ENCODE measurements at places on chromosomes 4 and X.
A peak's percentile ranks its signal among the peaks of the same experiment; 100 is the strongest.

GRCh38 chr4:163736876-163737275 is 242.4 kb downstream of the TMA16 start:
- DNase-seq: no peak

DNA sequence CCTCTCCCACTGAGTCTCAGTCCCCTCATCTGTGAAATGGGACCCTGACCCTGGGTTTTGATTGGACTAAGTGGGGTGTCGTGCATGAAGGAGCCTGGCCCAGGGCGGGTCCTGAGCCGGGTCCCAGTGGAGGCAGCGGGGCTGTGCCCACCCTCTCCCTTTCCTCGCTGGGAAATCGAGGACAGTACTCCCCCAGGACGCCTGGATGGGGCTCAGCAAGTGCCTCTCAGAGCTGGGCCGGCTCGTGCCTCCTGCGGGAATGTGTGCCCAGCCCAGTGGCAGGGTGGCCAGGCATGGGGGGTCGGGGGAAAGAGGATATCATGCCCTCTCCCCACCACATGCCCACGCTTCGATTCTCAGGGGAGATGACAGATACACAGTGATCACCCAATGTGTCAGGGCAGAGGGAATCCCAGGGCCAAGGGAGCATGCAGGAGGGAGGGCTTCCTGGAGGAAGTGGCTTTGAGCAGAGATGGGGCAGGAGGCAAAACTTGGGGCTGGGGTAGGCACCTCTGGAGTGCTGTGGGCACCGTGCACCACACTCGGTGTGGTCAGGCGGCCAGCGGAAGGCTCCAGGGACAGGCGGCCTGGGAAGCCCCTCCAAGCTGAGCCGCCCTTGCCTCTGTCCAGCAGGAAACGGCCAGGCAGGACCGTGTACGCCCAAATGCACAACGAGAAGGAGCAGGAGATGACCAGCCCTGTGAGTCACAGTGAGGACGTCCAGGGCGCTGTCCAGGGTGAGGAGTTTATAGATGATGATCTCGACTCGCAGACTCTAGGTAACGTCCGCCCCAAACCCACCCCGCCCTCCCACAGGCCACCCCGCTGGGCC is 203.0 kb downstream of the AFAP1 start:
- DNase-seq: no peak

DNA sequence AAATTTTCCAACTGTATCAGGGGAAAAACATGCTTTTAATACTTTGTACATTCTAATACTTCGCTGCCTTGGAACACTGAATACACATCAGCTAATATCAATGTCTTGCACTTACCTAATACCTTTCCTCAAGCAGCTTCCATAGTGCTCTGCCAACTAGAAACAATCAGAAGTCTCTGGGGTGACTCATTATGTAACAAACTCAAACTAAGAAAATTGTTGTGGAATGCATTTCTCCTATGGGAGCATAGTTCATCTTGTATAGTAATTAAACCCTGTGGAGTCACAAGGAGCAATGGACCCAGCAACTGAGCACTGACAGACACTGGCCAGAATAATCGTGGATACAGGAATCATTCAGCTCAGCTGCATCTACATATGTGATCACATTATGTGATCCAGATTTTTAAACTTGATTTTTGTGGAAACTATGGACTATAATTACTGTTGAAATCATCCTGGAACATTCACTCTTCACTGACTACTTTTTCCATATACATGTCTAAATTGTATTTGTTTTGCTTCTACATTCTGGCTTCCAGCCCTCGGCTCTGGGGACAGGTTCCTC is 496.9 kb downstream of the TMA16 start:
- DNase-seq: no peak

DNA sequence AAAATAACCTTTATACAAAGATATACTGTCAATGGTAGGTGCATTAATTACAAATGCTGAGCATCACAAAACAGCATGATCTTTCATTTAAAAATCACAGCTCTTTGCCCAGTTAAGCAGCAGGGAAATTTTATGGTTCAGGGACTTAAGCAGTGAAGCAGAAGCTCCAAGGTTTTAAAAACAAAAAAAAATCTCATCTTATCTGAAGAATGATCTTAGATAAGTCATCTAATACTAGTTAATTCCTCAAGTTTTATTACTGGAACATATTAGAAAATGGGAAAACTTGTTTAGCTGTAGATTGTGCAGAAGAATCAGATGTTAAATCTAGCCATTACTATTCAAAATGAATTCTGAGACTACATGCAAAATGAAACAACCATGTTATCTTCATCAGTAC is 289.9 kb downstream of the GASK1B start:
- DNase-seq: no peak

GRCh38 chr4:47839259-47839658 is 1.4 kb upstream of the CORIN start:
- DNase-seq: no peak

GRCh38 chrX:153971450-153972367 is at the start of gene HCFC1:
HCFC1 (minus strand) TSS chrX:153971818; CDS start chrX:153970840, 978 bp downstream.
- DNase-seq: peak; percentile 95

DNA sequence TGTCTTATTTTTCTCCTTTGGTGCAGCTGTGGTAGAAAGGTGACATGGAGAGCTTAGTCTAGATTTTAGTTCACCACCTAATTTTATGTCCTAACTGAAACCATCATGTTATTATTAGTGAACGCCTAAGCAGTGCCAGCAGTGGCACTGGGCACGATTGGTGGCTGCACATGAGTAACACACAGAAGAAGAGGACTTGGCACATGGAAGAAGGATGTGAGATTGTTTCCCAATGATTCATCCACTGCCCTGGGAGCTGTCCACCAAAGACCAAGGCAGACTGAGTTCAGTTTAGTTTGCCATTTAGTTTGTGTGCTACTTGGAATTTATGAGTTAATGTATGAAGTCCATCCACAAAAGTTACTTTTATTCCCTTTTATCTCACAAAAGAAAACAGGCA is 68.1 kb upstream of the NAP1L5 start:
- no peak for DNase-seq

GRCh38 chr4:53645108-53645507 is 53.8 kb upstream of the LNX1 start:
- DNase-seq: no peak

GRCh38 chr4:138178566-138178965 is 63.6 kb downstream of the SLC7A11 start:
- no peak for DNase-seq

DNA sequence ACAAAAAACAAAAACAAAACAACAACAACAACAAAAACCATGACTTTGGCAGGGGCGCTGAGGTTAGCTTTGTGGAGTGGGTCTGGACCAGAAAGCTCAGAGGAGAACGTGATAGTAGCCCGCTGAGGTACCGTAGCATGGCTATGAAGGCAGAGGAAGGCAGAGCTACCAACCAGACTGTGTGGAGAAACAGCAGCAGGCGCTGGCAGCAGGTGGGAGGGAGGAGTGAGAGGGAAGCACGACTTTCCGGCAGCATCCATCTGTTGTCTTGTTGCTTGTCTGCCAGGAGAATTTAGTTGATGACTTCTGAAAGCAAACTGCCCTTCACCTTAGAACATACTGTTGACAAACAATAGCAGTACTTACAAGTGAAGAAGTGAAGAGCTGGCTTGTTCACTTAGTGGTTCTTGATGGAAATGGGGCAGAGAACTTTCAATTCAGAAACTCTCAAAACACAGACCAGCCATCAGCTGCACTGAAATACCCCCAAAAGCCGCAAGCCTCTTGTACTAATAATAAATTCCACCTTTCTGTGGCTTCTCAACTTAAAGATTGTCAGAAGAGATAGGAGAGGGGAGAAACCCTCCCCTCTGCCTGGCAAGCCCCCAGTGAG is 447.2 kb downstream of the SLITRK2 start:
- no peak for DNase-seq

DNA sequence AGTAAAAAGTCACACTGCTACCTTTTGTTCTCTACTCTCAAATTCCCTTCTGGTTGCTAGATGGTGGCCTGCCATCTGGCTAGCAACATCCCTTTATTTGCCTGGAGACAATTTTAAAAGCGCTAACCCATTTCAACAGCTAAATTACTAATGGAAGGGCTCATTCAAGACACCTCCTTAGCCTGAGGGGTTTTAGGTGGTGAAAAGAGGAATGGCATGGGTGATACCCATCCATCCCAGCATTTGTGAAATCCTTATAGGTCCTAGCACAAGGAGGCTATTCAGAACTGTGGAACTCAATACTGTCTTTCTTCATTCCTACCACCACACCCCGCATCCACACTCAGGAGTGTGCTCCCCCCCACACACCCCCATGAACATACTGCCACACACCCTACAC is 33.5 kb downstream of the ARHGEF9 start:
- no peak for DNase-seq

DNA sequence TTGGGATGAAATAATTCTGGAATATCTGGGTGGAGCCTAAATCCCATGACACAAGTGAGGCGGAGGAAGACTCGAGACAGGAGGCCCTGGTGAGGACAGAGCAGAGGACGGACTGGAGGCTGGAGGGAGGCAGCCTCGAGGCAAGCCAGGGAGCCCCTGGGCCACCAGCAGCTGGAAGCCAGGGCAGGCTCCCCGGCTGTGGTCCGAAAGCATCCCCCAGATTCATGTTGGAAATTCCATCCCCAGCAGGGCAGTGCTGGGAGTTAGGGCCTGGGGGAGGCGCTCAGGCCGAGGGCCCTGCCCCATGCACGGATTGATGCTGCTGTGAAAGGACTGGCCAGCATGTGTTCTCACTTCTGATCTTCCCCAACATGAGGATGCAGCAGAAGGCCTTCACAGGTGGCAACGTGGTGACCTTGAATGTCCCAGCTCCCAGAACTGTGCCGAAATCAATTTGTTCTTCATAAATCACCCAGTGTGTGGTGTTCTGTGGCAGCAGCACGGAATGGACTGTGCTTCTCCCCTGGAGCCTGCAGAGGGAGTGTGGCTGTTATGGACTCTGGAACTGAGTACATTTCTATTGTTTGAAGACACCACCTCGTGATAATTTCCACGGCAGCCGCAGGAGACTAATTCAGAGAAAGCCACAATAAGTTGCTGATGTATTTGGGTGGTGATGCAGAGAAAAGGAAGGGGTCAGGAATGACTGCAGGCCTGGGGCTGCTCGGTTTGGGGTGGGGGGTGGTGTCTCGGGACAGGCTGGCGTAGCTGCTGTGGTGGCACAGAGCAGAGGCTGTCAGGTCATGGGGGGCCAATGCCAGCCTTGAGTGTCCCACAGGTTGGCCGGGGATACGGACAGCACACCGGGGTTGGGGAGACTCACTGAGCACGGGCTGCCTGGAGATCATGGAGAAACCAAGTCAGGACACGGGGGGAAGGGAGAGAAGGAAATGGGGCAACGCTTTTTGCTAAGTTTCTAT is 56.9 kb downstream of the PCGF3 start:
- DNase-seq: no peak
